ENCODE measurements at places on chromosomes 7 and 10.

DNA sequence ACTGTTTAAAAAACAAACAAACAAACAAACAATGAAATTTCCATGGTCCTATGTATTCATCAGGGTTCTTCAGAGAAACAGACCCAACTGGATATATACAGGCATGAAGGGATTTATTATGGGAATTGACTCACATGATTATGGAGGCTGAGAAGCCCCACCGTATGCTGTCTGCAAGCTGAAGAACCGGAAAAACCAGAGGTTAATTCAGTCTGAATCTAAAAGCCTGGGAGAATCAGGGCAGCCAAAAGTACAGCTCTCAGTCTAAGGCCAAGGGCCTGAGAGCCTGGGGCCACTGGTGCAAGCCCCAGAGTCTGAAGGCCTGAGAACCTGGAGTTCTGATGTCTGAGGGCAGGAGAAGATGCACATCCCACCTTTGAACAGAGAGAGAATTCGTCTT lies 163.5 kb downstream of the MDFIC start:
- DNase-seq: no peak

DNA sequence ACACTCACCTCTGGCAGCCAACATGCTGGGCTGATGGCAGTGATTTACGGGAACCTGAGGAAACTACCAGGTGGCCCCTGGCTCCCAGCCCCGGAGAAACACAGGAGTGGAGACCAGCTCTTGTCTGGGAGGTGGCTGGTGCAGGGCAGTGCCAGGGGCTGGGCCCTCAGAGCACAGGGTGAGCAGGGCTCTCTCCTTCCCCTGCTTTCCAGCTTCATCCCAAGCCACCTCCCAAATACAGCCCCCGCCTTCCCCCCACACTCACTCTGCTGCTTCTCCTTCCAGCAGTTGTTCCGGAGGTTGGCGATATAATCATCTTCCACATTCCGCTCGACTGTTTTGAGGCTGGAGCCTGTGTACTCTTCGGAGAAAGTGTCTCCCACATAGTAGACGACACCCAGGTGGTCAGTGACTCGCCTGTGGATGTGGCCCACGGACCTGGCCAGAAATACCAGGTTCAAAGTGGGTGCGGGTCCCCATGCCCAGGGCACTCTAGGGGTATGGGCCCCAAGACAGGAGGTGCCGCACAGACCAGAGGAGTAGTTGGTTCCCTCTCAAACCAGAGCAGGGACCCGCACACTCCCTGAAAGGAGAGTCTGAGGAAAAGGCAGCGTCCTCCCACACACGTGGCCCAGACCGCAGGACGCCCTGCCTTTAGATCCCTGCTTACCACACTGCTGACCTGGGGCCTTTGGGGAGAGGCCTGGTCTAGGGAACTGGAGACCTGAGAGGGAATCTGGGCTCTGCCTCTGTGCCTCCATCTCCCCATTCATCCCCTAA lies 18.3 kb downstream of the DNAJB12 start:
- DNase-seq: no peak

DNA sequence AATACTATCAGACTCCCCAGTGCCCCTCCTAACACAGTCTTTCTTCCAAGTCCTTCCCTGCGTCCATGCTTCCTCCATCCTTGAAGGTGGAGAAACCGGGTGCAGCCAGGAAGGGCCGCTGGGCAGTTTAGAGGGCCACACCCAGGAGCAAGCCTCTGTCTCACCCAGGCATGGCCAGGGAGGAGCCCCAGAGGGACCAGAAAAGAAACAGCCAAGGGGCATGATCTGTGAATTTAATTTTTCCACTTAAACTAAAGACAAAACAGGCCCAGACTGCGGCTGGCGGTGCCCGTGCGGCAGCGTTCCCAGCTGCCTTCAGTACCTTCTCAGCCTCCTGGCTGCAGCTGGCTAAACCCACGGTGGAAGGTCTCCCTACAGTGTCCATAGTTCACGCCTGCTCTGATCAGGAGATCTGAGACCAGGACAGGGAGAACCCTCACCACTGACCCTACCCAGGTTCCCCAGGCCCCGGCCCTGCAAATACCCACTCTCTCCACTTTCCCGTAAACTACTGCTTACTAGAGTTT lies 12.9 kb downstream of the UNCX start:
- no peak for DNase-seq

DNA sequence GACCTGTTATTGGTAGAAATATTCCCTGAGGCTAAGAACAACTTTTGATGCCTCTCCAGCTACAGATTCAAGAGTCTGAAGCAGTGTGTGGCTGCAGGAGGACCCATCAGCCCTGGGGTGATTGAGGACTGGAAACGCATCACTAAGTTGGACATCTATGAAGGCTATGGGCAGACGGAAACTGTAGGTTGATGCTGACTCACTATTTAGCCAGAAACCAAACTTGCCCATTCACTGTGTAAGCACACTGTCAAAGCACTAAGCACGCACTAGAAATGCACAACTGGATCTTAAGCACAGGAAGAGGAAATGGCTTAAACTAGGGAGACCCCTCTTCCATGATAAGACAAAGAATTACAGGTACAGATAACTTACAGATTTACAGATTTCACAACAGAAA lies 20.8 kb downstream of the ACSM6 start:
- no peak for DNase-seq

- DNase-seq: no peak
Observed at GRCh38 chr7:12582362-12582761, 11.8 kb downstream of the SCIN start.

Measured in CD4-positive, alpha-beta T cell treated with Interleukin-10 for 1 hour (primary cell).